ENCODE measurements at places on chromosomes 2 and 18.

DNA sequence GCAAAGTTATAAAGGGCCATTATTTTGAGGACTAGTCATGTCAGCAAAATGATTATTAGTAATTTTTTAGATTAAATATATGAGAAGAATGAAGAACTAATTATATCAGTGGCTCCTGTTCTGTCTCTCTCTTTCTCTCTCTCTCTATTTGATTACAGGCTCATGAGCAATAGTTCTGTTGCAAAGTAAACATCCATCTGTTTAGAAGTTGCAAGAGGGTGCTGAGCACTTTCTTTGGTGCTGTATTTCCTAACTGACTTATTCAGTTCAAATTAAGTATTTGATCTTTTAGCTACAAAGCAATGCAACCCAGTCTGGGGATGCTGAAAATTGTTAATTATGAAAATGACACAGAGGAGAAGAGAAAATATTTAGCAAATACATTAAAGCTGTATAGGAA, 408.1 kb upstream of the UBE2E3 start:
- H3K36me3 ChIP-seq: no peaks in the 10 kb centered on the region
- no peak overlapping the region for H3K27ac ChIP-seq
- no peak for DNase-seq
- H3K4me1 ChIP-seq: no peaks in the 10 kb centered on the region

DNA sequence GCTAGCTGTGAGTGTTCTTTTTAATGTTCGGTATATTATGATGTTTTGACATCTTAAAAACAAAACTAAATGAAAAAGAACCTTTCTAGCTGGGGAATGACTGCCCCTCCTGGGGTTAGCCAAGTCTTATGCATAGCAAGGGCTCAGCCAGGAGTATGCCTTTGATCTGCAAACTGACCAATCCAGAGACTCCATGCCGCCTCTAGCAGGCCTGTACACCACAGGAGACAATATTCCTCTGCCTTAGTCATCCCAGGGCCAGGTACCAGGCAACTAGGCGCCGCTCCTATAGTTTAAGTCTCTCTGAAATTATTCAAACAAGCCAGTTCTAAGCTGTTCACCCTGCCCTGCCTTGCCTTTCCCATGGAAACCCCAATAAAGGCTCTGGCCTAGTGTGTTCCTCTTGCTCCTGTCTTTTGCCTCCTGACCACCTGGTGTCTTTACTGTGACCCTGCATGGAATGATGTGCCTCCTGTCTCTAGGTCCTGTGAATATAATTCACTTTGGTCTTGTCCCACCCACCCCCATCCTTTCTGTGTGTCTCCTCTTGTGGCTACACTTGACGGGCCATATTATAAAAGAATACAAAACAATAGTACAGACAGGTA, 52.0 kb upstream of the CHN1 start:
- no peak overlapping the region for H3K4me3 ChIP-seq
- H3K4me1 ChIP-seq: no peaks in the 10 kb centered on the region
- H3K36me3 ChIP-seq: no peaks in the 10 kb centered on the region

- DNase-seq: no peak
- no peaks in the 10 kb centered on the region for H3K27me3 ChIP-seq
- no peak overlapping the region for H3K4me3 ChIP-seq
- H3K27ac ChIP-seq: no peak overlapping the region
- H3K36me3 ChIP-seq: no peaks in the 10 kb centered on the region
- peaks cover 22% of the 10 kb centered on the region for H3K4me1 ChIP-seq
These were observed 249.7 kb downstream of the ETAA1 start for GRCh38 chr2:67646714-67647333.

GRCh38 chr2:200618590-200619021, 32.8 kb downstream of the AOX1 start:
- H3K27ac ChIP-seq: no peak overlapping the region
- H3K36me3 ChIP-seq: no peaks in the 10 kb centered on the region
- H3K4me3 ChIP-seq: no peak overlapping the region
- no peaks in the 10 kb centered on the region for H3K27me3 ChIP-seq

DNA sequence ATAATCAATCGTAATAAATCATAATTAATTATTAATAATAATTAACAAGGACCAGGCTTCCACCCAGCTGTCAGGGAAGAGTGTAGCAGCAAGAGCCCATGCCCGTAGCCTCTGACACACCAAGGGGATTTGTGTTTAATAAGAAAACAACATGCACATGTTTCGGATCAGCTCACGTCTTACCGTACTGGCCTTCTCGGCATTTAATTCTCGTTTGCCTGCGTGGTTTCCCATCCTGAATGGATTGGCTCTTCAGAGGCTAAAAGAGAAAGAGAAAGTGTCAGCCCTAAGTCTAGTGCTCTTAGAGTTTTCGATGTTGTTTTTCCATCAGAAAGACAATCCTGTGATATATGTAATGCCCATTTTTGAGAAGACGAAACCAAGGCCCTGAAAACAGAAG, 27.6 kb downstream of the MBP start:
- no peaks in the 10 kb centered on the region for H3K27me3 ChIP-seq
- H3K27ac ChIP-seq: no peak overlapping the region
- H3K36me3 ChIP-seq: no peaks in the 10 kb centered on the region

DNA sequence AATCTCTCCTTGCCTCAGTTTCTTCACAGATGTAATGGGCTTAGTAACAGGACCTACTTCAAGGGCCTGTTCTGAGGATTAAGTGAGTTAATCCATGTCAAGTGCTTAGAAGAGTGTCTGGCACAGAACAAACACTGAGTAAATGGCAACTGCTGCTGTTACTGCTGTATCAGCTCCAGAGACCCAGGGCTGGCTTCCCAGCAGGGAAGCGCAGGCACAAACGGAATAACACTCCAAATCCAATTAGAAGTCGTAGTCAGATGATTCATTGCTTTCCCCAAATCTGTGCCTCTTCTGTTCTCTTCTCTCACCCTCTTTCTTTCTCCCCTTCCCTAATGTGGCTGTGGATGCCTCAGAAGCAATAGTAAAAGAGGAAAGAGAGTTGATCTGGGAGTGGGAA, 101.1 kb upstream of the FZD7 start:
- H3K27ac ChIP-seq: no peak overlapping the region
- H3K4me1 ChIP-seq: no peaks in the 10 kb centered on the region
- no peaks in the 10 kb centered on the region for H3K36me3 ChIP-seq

- H3K27me3 ChIP-seq: no peaks in the 10 kb centered on the region
- H3K27ac ChIP-seq: no peak overlapping the region
- DNase-seq: no peak
- H3K4me1 ChIP-seq: peaks cover 2% of the 10 kb centered on the region
- no peak overlapping the region for H3K4me3 ChIP-seq
- H3K36me3 ChIP-seq: no peaks in the 10 kb centered on the region
These were observed 29.5 kb upstream of the SP5 start for GRCh38 chr2:170685591-170685990.

DNA sequence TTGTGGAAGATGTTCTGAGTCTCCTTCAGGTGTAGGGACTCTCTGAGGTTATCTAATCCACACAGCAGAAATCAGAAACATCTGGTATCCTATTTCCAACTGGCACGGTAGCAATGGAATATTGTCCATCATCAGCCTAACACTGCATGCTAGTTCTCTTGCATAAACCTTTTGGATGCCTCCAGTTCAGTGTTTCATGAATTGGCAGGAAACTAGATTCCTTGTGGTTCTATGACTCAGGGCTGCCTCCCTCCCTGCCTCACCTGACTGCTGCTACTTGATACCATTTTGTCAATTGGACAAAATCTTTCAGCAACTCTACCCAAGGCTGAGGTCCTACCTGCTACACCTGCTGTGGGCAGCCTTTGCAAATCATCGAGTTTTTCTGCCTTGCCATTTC, 130.9 kb downstream of the TPGS2 start:
- no peaks in the 10 kb centered on the region for H3K36me3 ChIP-seq
- H3K4me3 ChIP-seq: no peak overlapping the region
- no peak for DNase-seq
- no peak overlapping the region for H3K27ac ChIP-seq
- H3K27me3 ChIP-seq: no peaks in the 10 kb centered on the region
- peaks cover 13% of the 10 kb centered on the region for H3K4me1 ChIP-seq

GRCh38 chr2:98088261-98088660, 1.3 kb downstream of the VWA3B start:
- H3K27ac ChIP-seq: no peak overlapping the region
- peaks cover 17% of the 10 kb centered on the region for H3K4me1 ChIP-seq
- H3K27me3 ChIP-seq: no peaks in the 10 kb centered on the region
- no peak overlapping the region for H3K4me3 ChIP-seq
- DNase-seq: no peak
- H3K36me3 ChIP-seq: no peaks in the 10 kb centered on the region

DNA sequence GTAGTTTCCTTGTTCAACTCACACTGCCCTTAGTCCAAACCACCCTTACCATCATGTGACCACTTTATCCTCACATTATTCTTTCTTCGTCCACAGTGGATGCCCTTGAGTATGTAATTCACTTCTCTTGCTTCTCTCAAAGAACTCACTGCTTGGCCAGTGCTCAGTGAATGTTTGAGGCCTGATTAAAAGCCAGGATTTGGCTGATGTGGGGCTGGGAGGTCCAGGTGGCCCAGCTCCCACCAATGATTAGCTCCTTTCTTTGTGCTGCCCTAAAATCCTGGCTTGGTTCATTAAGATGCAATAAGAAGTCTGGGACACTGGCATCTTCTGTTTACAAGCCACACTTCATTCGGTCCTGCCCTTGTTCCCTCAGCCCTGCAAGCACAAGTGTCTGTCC, 97.8 kb upstream of the CELF4 start:
- H3K27me3 ChIP-seq: no peaks in the 10 kb centered on the region
- no peaks in the 10 kb centered on the region for H3K4me1 ChIP-seq
- no peak overlapping the region for H3K4me3 ChIP-seq
- DNase-seq: no peak
- H3K27ac ChIP-seq: no peak overlapping the region

GRCh38 chr2:240159251-240159839, 18.9 kb upstream of the OTOS start:
- no peaks in the 10 kb centered on the region for H3K36me3 ChIP-seq
- H3K27ac ChIP-seq: no peak overlapping the region
- no peak for DNase-seq
- no peak overlapping the region for H3K4me3 ChIP-seq

GRCh38 chr2:218257390-218257981, 3.3 kb upstream of the GPBAR1 start:
- DNase-seq: no peak
- no peaks in the 10 kb centered on the region for H3K27me3 ChIP-seq
- no peak overlapping the region for H3K27ac ChIP-seq
- peaks cover 29% of the 10 kb centered on the region for H3K4me1 ChIP-seq

GRCh38 chr18:3840766-3841165, 390.8 kb downstream of the TGIF1 start:
- no peak for DNase-seq
- H3K27me3 ChIP-seq: no peaks in the 10 kb centered on the region
- H3K36me3 ChIP-seq: no peaks in the 10 kb centered on the region
- no peak overlapping the region for H3K4me3 ChIP-seq

- H3K4me3 ChIP-seq: no peak overlapping the region
- H3K27ac ChIP-seq: no peak overlapping the region
- H3K4me1 ChIP-seq: no peaks in the 10 kb centered on the region
- no peak for DNase-seq
- no peaks in the 10 kb centered on the region for H3K36me3 ChIP-seq
These were observed 109.3 kb downstream of the EN1 start for GRCh38 chr2:118738106-118738505.

GRCh38 chr2:237643582-237644380, 16.4 kb downstream of the LRRFIP1 start:
- DNase-seq: no peak
- H3K4me3 ChIP-seq: no peak overlapping the region
- no peak overlapping the region for H3K27ac ChIP-seq
- H3K36me3 ChIP-seq: no peaks in the 10 kb centered on the region

DNA sequence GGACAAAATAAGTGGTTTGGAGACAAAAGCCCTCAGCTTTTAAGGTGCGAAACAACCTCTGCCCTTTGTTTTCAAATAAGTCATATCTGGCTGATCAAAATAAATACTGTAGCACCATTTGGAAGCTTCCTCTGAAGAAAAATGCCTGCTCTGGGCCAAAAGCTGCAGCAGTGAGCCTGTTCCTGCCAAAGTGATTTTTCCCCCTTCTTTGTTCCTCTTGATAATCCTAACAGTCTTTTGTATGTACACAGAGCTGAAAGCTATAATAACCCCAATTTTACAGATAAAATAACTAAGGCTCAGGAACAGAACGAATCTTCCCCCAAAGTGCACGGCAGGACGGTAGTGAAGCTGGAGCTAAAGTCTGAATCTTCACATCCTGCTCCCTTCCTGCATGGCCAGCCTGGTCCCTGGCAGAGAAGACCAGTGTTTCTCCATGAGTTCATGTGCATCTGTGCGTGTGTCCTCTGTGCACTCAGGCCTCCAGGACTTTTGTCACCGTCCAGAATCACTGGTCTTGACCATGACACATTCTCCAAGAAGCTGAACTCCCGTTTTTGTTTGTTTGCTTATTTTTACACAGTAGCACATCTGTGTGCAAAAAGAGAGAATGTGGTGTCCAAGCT, 2114.1 kb upstream of the PIK3C3 start:
- DNase-seq: no peak
- peak overlapping the region; percentile 49 for H3K4me3 ChIP-seq
- H3K27ac ChIP-seq: no peak overlapping the region
- H3K36me3 ChIP-seq: no peaks in the 10 kb centered on the region
- no peaks in the 10 kb centered on the region for H3K27me3 ChIP-seq

- peaks cover 24% of the 10 kb centered on the region for H3K4me1 ChIP-seq
- DNase-seq: no peak
These were observed 113.7 kb upstream of the COPS8 start for GRCh38 chr2:236971919-236972381.

GRCh38 chr2:121019071-121019470, 265.9 kb downstream of the TFCP2L1 start:
- H3K4me1 ChIP-seq: peaks cover 6% of the 10 kb centered on the region
- no peak overlapping the region for H3K4me3 ChIP-seq
- no peak for DNase-seq
- H3K27ac ChIP-seq: no peak overlapping the region
- H3K36me3 ChIP-seq: no peaks in the 10 kb centered on the region

- no peaks in the 10 kb centered on the region for H3K36me3 ChIP-seq
- H3K4me1 ChIP-seq: peaks cover 40% of the 10 kb centered on the region
- no peak overlapping the region for H3K27ac ChIP-seq
- H3K4me3 ChIP-seq: no peak overlapping the region
- H3K27me3 ChIP-seq: no peaks in the 10 kb centered on the region
- peak; percentile 86 for DNase-seq
These were observed 102.3 kb downstream of the ZFP36L2 start for GRCh38 chr2:43123981-43124686.

DNA sequence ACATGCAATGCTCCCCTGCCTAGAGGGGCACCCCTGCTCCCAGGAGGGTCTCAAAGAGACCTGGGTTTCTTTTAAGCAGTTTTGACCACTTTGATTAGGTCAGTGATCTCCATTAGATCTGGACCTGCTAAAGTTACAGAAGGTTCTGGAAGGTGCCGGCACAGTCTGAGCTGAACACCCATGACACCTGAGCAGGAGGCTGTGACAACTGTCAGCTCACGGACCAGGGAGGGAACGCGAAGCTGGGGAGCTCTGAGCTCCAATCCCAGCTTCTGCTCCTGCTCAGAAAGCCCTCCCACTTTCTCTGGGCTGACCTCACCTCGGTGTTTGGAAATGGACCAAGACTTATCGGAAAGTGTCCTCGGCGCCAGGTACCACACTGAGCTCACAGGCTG, 113.8 kb downstream of the NFATC1 start:
- no peak overlapping the region for H3K27ac ChIP-seq
- H3K36me3 ChIP-seq: no peaks in the 10 kb centered on the region
- no peak for DNase-seq
- no peak overlapping the region for H3K4me3 ChIP-seq
- H3K27me3 ChIP-seq: no peaks in the 10 kb centered on the region
